ENCODE measurements at places on chromosomes 16 and 17.

- no peak for DNase-seq
Measured at GRCh38 chr16:50480206-50480605, 68.0 kb upstream of the NKD1 start.

DNA sequence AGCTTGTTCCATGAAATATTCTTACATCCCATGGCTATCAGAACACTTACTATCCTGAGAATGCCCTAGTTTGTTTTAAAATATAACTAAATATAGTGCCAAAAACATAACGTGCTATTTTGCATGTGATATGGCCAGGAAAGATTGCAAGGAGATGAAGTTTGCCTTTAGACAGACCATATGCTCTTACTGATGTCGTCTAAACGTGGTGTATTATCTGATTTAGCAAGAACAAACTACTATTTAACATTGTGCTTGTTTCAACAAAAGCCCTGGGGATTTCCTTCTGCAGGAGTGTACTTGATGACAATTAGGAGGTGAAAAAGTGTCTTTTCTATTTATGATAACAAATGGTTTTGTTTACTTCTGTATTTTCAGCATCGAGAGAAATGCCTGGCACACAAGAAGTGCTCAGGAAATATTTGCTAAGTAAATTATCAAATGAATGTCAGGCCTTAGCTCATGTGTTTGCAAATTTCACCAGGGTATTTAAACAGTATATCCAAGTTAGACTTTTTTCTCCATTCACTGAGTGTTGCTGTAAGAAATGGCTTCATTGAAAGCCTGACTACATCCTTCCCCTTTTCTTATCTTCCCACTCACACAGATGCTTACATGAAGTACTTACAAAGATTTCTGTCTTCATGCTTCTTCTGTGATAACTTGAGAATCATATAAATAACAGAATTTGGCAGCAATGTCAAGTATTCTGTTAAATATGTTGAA is 1033.6 kb downstream of the CDH8 start:
- no peak for DNase-seq

- no peak for DNase-seq
Measured at GRCh38 chr16:29950806-29951461, 10.9 kb upstream of the TMEM219 start.

GRCh38 chr16:23527961-23528643 is 17.8 kb upstream of the GGA2 start:
- DNase-seq = no peak

- DNase-seq = no peak
Measured at GRCh38 chr16:13463619-13464018, 456.3 kb upstream of the ERCC4 start.

DNA sequence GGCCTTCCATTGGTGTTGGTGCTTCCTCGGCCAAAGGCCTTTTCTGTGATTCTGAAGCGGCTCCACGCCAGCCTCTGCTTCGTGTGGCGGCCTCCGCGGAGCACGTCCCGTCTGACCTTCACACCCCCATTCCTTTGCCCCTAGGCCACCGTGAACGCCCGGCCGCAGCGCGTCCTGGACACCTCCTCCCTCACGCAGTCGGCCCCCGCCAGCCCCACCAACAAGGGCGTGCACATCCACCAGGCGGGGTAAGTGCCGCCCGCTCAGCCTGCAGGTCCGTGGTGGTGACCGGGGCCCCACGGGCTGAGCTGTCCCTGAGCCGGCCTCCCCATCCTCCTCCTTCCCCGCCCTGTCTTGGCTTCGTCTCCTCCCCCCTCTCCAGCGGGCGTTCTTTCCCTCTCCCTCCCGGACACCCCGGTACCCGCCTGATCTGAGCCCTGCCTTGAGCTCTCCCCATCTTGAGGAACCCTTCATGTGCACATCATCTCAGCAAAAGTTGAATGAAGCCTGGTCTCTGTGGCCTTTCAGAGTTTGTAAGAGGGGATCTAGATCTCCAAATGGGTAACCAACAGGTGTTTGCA is 69.0 kb upstream of the CHMP6 start:
- DNase-seq = no peak
